Gastrocnemius medialis (tissue), 4 donors: ENCODE measurements at places on chromosomes 1 and 21. TPM values are rescaled to one million over a fixed set of nuclear protein-coding genes. Genes with fewer than 3 reads are reported as not detected.

Gene TSACC
- total RNA-seq, result not detected

- DNase-seq, result no peak
Measured at GRCh38 chr1:203381151-203381751, 30.3 kb upstream of the FMOD start.

GRCh38 chr1:166300767-166301166, 134.0 kb upstream of the FAM78B start:
- DNase-seq, result no peak

Gene C1orf56
- 11.3 TPM for total RNA-seq

DNA sequence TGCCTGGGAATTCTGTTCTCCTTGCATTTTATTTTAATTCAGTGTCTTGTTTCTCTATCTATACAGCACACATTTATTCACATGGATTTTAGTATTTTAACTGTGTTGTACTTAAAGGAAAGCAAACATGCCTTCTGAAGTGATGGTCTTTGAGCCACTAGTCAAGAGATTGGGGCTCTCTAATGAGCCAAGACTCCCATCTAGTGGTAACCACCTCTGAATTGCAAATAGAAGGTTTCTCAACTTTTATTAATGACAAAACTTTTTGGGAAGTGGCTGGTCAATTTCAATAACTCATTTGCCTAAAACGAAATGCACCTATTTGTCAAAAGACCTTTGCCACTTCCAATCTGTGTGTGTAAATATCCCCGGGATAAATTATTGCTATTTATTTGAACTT, 199.6 kb downstream of the LTN1 start:
- no peak for DNase-seq

DNA sequence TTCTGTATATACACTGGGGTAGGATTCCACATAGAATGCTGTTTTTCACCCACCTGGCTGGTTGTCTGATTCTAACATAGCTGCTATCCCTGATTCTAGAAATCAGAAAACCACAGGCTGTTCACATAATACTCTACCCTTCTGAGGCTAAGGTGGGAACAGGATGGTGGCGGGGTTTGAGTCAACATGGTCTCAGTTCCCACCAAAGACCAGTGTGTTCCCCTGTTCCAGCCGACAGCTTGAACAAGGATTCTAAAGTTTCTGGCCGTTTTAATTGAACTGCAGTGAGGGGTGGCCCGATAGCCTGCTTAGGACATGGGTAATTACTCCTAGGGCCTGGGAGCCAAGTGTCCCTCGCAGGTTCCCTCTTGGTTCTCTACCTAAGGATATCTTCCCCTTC, 38.4 kb downstream of the PEX14 start:
- DNase-seq, result no peak

DNA sequence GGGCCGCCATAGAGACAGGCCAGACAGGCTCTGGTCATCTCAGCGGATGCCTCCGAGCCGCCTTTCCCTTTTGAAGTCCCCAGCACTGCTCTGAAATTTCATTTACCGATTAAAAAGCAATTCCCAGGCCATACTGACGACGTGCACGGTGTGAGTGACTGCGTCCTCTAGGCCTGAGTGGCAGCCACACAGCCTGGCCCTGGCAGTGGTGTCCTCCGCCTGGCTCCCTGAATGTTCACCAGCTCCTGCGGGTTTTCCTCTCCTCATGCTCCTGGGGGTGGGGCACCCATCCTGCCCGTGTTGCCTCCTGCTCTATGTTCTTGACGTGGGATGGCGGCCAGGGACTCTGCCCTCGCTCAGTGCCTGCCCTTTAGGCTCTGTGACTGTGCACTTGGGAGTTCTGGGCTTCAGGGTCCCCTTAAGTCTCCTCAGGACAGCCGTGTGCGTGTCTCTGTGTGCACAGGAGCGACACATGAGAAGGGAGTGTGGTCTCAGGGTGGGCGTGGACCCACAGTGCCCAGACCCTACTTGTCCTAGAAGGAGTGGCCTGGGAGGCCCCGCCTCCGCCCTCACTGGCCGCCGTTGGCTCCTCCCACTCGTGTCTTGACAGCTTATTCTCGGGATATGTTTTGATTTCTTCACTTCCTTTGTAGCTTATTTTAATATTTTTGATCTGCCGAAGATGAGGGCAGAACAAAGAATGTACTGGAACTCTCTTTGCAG, 3.6 kb downstream of the SKI start:
- DNase-seq, result peak; percentile 59

GRCh38 chr1:2523191-2523890, 3.1 kb downstream of the PANK4 start:
- DNase-seq, result peak; percentile 70

DNA sequence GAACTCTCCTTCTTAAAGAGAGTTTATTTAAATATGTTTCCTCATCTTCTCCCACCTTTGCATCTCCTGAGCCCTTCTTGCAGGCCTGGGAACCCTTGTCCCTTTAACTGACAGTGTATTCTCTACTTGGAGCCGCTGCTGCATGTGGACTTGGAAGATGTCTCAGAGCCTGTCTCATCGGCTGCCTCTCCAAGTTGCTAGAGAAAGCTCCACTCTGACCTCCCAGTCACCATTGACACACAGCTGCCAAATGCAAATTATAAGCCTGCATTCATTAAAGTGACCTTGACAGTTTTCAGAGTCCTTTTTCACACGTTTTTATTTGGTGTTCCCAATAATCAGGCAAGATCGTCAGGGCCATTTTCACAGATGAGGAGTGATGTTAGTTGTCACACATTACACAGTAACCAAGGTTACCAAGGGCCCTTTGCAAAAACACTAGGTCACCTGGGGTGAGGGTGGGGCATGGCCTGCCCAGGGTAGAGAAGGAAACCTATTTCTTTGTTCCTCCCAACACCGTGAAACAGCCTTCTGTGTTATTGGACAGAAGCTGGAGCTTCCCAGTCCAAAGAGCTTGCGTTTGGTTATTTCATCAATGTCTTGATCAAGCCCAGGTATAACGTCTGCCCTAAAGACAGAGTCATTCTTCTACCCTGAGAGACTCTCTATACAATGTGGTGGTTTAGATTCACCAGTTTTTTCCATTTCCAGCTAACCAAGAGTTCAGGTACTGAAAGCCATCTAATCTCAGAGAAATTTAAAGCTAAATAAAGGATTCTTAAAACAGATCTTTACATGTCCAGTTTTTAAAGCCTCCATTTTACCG, 164.1 kb downstream of the GALNT2 start:
- no peak for DNase-seq

DNA sequence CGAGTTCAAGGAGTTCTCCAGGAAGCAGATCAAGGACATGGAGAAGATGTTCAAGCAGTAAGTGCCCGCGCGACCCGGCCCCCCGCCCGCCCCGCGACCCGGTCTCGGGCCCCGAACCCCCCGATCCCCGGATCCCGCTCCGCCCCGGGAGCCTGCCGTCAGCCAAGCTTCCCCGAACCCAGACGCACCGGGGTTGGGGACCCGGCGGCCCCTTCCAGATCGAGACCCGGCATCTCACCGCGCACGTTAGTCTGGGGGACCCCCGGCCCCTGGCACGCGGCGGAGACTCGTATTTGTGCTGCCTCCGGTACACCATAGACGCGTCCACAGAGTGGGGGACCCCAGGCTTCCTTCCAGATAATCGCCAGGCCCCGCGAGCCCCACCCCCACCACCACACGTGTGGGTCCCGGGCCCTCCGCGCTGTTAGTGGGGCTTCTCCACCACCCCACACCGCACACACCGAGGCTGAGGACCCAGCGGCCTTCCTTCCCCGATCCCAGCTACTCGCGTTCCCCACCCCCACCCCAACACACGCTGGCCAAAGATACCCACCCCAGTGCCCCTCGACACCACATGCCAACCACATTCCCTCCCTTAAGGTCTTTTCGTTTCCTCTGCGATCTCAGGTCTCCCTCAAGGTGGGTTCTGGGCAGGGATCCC, 665 bp downstream of the EFHD2 start:
- DNase-seq, result no peak

DNA sequence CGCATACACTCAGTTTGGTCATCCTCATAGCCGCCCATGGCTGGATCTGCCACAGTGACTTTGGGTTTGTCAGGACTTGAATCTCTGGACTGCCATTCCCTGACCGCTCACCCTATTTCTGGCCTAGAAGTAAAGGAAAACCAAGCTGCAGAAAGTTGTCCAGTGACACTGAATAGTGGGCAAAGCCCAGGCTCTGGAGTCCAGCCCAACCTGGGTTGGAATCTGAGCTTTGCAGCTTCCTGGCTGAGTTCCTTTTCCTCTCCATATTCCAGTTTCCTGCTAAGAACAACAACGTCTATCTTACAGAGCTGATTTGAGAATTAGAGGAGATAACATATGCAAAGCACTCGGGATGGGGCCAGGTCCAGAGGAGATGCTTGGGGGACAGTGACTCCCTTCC, 15.6 kb upstream of the EIF4G3 start:
- DNase-seq, result peak; percentile 64

- no peak for DNase-seq
Measured at GRCh38 chr1:212536586-212536985, 72.0 kb upstream of the ATF3 start.
